Activated T-cell treated with anti-CD3 and anti-CD28 coated beads, Interleukin-2, amount 50 U/mL, for 48 hours (primary cell): ENCODE measurements at places on chromosomes 5 and 9.

GRCh38 chr9:94632737-94633136, 6.6 kb downstream of the FBP1 start:
- DNase-seq: no peak

GRCh38 chr9:80410106-80410505, 838.3 kb downstream of the TLE4 start:
- no peak for DNase-seq

- DNase-seq: no peak
Measured at GRCh38 chr9:80763536-80763935, 925.8 kb downstream of the TLE1 start.

DNA sequence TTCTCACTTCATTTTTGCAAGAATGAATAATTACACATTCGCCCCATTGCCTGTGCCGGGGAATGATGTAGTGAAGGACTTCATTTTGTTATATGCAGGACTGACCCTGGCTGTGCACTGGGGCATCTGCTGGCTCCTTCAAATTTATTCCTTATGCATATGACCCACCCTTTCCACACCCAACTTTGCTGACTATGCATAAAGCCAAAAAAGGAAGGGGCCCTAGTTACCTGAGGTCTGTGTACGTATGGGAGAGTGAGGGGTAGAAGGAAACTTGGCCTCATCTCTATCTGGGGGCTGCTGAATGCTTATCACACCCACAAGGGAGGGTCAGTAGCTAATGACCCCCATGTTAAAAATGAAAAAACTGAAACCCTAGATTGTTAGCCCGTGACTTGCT, 259.6 kb downstream of the SMARCA2 start:
- no peak for DNase-seq

- no peak for DNase-seq
Measured at GRCh38 chr5:172701291-172701656, 60.2 kb downstream of the NEURL1B start.

DNA sequence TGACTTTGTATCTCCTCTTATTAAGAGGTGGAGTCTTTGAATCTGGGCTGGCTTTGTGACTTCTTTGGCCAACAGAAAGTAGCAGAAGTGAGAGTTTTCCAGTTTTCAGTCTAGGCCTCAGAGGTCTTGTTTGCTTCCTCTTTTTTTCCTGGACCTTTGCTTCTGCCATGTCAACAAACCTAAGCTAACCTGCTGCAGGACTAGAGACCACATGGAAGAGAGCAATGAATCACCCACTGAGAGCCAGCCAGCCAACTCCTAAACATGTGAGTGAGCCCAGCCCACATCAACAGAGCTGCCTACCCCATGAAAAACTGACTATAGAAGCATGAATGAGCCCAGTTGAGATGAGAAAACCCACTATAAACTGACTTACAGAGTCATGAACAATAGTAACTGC, 29.9 kb downstream of the MRPL22 start:
- DNase-seq: no peak

GRCh38 chr5:133605323-133605722, 7.0 kb downstream of the FSTL4 start:
- no peak for DNase-seq

DNA sequence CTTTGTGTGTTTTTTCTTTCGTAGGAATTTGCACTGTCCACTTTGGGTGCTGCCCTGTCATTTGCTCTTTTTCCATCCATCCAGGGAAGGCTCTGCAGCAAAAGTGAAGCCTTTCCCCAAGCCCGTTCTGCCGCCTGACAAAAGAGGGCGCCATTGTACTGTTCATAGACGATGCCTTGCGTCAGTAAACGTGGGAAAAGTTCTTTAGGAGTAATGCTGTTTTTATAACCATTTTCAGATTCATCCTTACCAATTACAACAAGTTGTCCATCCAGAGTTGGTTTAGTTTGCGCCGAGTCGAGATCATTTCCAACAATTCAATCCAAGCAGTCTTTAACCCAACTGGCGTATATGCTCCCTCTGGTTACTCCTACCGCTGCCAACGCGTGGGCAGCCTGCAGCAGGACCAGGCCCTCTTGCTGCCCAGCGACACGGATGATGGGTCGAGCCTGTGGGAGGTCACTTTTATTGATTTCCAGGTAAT, 34.3 kb upstream of the RPS23 start:
- DNase-seq: peak; percentile 57

- DNase-seq: peak; percentile 85
Measured at GRCh38 chr9:129143031-129143927, 32.1 kb downstream of the PTPA start.

DNA sequence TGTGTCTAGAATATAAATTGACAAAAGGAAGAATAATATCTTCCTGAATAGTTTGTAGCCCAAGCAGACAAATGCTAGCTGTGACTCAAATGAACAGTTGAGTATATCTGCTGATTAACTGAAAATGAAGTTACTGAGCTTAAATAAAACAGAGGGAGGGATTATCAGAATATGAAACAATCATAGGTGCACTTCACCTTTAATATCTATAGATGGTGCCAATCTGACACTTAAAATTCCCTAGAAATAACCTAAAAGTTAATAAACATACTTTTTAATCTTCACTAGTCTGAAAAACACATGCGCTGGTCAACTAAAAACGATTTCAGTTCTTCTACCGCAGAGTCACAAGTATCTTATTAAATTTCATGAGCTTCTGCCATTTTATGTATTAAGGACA, 280.8 kb upstream of the RASA1 start:
- DNase-seq: no peak

- no peak for DNase-seq
Measured at GRCh38 chr9:137376386-137376785, 46.6 kb downstream of the EXD3 start.

DNA sequence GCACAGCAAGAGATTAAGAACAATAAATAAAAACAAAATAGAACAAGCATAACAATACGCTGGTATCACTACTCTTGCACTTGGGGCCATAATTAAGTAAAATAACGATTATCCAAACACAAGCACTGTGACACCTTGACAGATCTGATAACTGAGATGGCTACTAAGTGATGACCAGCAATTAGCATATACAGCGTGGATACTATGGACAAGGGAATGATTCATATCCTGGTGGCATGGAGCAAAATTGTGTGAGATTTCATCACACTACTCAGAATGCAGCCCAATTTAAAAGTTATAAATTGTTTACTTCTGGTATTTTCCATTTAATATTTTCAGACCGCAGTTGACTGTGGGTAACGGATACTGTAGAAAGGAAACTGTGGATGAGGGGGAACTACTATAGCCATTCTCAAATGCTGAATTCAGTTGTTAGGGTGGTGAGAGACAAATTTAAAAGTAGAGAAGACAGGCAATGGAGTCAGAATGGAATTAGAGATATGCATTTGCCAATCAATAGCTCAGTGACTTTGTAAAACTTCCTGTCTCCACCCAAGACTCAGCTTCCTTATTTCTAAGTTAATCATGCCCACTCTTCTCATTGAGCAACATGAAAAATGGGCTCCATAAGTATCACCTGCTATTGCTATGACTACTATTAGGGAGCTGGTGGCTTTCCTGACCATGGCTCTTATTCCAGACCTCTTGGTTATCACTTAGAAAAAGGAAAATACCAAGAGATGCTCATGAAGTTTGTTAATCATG, 300.8 kb downstream of the TRIM32 start:
- no peak for DNase-seq

- DNase-seq: no peak
Measured at GRCh38 chr5:150309101-150309885, 6.6 kb upstream of the ARSI start.

GRCh38 chr9:136776947-136777346, 12.6 kb upstream of the LCN15 start:
- no peak for DNase-seq
